ENCODE measurements at places on chromosomes 7 and 10. TPM values are rescaled to one million over a fixed set of nuclear protein-coding genes. Genes with fewer than 3 reads are reported as not detected.
A peak's percentile ranks its signal among the peaks of the same experiment; 100 is the strongest.

DNA sequence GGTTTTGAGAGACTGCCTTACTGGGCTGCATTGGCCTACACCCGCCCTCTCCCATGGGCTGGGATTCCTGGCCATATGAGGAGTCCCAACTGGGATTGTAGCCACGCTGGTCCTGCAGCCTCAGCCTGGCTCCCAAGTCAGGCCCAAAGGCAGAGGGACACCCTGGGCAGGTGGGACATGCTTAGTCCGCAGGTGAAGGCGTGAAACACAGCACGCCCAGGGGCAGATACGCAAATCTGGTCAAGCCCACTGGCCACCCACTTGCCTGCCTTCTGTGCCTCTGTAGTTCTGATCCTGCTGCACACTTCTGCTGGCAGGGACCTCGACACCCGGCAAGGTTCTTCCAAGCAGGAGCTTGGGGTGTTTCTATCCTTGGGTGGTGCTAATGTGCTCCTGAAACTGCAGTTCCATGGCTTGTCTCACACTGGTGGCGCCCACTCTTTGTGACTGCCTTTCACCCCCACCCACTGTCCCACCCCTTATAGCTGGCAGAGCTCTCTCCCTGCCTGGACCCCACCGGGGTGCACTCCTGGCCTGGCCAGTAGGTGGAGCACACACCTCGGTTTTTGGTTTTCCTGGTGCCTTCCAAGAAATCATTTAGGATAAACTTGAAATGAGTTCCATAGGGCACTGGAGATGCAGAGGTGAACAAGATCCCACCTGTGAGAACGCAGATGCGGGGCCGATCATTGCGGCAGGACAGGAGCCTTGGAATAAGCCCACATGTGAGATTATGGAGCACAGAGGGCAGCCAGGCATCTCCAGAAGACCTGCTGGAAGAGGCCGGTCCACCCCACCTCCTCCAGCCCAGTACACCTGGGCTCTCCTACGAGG, 47.9 kb downstream of the MKI67 start:
- peak; percentile 61 for DNase-seq
- no peak overlapping the region for H3K4me3 ChIP-seq
- peaks cover 13% of the 10 kb centered on the region for H3K4me1 ChIP-seq
- H3K36me3 ChIP-seq, result peaks cover 26% of the 10 kb centered on the region
- H3K27me3 ChIP-seq, result no peaks in the 10 kb centered on the region
- no peak overlapping the region for H3K27ac ChIP-seq

GRCh38 chr7:81079746-81080145, 160.9 kb upstream of the SEMA3C start:
- H3K36me3 ChIP-seq, result no peaks in the 10 kb centered on the region
- no peak overlapping the region for H3K27ac ChIP-seq
- no peaks in the 10 kb centered on the region for H3K4me1 ChIP-seq
- no peak for DNase-seq
- no peaks in the 10 kb centered on the region for H3K27me3 ChIP-seq

The MMRN2 gene
- not detected for total RNA-seq

GRCh38 chr10:93417266-93417665, 64.9 kb downstream of the MYOF start:
- H3K27ac ChIP-seq, result no peak overlapping the region
- H3K36me3 ChIP-seq, result peaks cover 2% of the 10 kb centered on the region
- no peaks in the 10 kb centered on the region for H3K27me3 ChIP-seq
- DNase-seq, result no peak
- peaks cover 26% of the 10 kb centered on the region for H3K4me1 ChIP-seq

- no peak for DNase-seq
- no peaks in the 10 kb centered on the region for H3K4me1 ChIP-seq
- peaks cover 29% of the 10 kb centered on the region for H3K27me3 ChIP-seq
- H3K4me3 ChIP-seq, result no peak overlapping the region
- no peak overlapping the region for H3K27ac ChIP-seq
- no peaks in the 10 kb centered on the region for H3K36me3 ChIP-seq
Measured at GRCh38 chr7:24368161-24368560, 84.2 kb downstream of the NPY start.

- no peaks in the 10 kb centered on the region for H3K4me1 ChIP-seq
- H3K27ac ChIP-seq, result no peak overlapping the region
- DNase-seq, result no peak
- peaks cover 15% of the 10 kb centered on the region for H3K27me3 ChIP-seq
Measured at GRCh38 chr7:26022982-26023381, 129.0 kb upstream of the NFE2L3 start.

GRCh38 chr7:20665096-20665495, 49.6 kb downstream of the ABCB5 start:
- H3K4me1 ChIP-seq, result no peaks in the 10 kb centered on the region
- no peaks in the 10 kb centered on the region for H3K27me3 ChIP-seq
- no peak overlapping the region for H3K4me3 ChIP-seq
- H3K27ac ChIP-seq, result no peak overlapping the region
- DNase-seq, result no peak

The OLAH gene
- total RNA-seq, result 0.49 TPM

DNA sequence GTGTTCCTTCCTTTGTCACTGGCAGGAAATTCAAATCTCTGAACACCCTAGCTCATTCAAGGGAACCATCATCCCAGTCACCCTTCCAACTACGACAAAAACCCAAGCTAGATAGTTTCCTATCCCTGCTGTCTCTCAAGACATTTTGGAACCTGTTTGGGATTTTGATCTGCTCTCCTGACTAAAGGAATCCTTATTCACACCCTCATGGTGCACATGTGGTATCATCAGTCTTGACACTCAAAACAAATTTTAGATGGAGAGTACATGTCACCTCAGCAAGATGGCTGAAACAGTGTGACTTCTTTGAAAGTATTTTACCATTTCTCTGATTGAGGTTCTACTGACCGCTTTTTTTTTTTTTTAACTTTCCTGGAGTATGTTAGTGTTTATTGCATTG, 234.3 kb upstream of the TMEM229A start:
- no peaks in the 10 kb centered on the region for H3K4me1 ChIP-seq
- H3K27ac ChIP-seq, result no peak overlapping the region
- no peak overlapping the region for H3K4me3 ChIP-seq

- no peak for DNase-seq
- no peaks in the 10 kb centered on the region for H3K36me3 ChIP-seq
- H3K4me1 ChIP-seq, result no peaks in the 10 kb centered on the region
- no peak overlapping the region for H3K4me3 ChIP-seq
- H3K27me3 ChIP-seq, result no peaks in the 10 kb centered on the region
- H3K27ac ChIP-seq, result no peak overlapping the region
Measured at GRCh38 chr10:9547936-9548904, 1469.5 kb upstream of the CELF2 start.
